Uterus (tissue), 4 donors: ENCODE measurements at places on chromosomes 12 and 14. TPM values are rescaled to one million over a fixed set of nuclear protein-coding genes. Genes with fewer than 3 reads are reported as not detected.

DNA sequence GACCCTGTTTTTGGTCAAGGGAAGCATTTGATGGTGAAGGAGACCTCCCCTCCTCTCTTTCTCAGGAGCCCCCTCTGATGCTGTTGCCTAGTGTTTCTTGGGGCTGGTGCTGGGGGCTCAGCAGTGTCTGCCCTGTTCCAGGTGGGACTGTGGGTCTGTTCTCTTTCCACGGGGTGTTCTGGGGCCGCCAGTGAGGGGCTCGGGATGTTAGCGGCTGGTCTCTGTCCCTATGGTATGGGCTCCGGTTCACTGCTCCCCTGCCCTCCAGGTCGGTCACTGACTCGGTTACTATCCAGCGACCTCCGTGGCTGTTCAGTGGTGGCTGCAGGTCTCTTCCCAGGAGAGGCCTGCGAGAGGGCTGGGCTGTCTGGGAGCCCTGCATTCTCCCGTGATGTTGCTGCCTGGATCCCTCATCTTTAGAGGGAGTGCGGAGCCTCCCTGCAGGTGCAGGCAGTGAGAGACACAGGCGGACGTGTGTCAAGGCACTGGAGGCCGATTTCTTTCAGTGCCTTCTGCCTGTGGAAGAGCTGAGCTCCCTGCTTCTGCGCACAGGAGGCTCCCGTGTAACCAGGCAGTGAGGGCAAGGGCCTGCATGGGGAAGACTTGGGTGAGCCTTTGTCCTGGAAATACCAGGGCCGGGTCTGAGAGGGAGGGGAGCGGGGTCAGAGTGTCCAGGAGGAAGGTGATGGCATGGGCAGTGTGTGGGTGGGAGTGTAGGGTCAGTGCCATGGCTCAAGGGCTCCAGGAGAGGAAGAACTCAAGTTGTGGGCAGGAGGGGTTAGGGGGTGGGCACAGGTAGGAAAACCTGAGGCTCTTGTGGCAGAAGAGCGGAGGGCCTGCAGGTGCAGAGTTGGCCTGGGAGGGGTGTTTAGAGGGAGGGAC lies 362.6 kb downstream of the TMEM121 start:
- DNase-seq = peak; percentile 5

- DNase-seq = peak; percentile 73
Measured at GRCh38 chr12:12901158-12901791, 9.9 kb downstream of the GPRC5A start.

DNA sequence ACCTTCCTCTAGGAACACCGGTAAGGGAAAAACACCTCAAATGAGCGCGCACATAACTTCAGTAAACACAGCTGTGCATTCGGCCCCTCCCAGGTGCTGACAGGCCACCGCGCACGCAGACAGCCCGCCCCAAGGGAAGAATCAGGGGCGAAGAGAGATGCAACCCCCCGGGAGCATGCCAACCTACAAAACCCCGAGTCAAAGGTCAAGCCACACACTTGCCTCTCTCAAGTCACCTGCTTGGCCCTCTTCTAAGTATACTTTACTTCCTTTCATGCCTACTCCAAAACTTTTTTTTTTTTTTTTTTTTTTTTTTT lies 2.3 kb upstream of the CYP46A1 start:
- no peak for DNase-seq

DNA sequence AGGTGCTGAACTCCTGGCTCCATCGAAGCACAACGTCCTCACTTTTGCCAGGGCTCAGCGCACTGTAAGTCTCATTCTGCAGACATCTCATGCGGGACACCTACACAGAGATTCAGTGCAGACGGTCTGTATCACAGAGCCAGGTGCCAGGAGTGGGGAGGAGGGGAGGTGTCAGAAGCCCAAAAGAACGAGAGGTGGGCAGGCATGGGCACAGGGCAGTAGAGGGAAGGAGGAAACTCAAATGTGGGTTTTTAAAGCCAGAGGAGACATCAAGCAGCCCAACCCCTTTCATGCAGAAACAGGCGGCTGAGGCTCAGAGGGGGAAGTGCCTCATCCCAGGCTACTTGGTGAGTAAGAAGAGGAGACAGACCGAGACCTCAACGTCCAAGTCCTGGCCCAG lies 2.5 kb upstream of the LPAR5 start:
- no peak for DNase-seq

- peak; percentile 68 for DNase-seq
Measured at GRCh38 chr14:23141706-23142444, 22.8 kb upstream of the CEBPE start.

- DNase-seq = no peak
Measured at GRCh38 chr12:26786865-26787514, 46.0 kb downstream of the ITPR2 start.

DNA sequence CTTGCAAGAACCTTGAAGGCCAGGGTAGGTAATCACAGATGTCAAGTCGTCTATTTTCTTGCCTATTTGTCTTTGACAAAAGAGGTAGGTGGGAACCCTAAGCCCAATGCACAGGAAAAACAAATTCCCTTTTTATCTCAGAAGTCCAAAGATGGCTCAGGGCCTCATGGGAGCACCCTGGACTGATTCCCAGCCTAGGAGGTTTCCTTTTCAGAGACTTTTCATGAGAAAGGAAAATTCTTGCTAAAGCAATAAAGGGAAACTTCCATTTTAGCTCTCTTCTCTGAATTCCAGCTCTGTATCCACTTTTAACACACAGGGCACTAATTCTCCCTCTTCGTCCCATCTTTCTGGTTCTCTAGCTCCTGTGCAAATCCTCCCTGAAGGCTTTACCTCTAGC lies 1.2 kb downstream of the ZNF641 start:
- peak; percentile 20 for DNase-seq

- DNase-seq = no peak
Measured at GRCh38 chr14:97185186-97185585, 388.0 kb downstream of the VRK1 start.

DNA sequence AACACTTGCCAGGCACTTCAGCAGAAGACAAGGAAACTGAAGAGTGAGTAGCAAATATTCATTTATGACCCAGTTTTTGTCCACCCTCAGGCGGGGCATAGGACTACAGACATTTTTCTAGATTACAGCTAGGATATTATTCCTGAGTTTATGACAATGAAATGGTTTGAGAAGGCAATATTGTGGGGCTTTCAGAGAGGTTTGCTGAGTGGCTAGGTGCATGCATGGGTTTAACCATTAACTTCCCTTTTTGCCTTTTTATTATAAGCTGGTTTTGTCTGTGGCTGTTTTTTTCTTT lies 104.0 kb upstream of the BCAT1 start:
- no peak for DNase-seq

- DNase-seq = no peak
Measured at GRCh38 chr14:65228436-65228835, 126.1 kb upstream of the MAX start.

DNA sequence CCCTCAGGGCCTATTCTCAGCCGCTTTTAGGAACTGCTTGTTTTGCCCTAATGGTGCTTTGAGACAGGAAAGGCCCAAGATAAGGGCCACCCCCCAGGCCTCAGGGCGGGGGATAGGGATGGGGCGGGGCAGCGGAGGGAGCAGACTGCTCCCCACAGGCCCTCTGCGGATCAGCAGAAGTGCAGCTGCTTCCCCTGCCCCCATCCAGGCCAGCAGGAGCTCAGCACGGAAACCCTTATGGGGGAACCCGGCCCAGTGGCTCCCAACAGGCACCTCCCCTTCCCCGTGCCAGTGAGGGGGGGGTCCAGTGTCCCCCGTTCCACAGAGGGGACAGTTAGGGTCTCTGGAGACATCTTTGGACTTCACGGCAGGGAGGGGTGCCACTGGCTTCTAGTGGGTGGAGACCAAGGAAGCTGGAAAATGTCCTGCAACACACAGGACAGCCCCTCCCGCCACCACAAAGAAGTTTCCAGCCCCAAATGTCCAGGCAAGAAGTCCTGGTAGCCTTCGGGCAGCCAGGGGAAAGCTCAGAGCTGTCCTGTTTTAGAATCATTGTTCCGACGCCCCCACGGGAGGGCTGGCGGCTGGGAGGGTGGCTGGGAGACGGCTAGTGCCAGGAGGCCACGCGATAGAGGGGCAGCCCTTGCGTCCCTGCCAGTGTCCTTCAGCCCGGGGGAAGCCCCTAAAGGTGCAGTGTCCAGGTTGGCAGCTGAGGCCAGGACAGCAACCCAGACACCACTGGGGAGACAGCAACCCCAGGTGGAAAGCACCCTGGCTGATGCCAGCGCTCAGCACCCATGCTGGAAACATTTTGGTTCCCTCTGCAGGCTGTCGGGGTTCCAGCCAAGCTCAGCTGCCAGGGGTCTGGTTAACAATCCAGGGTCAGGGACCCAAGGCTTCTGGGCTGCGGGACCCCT lies 10.4 kb upstream of the GPR132 start:
- no peak for DNase-seq

GRCh38 chr12:15355766-15356165 lies 33.5 kb downstream of the PTPRO start:
- no peak for DNase-seq

DNA sequence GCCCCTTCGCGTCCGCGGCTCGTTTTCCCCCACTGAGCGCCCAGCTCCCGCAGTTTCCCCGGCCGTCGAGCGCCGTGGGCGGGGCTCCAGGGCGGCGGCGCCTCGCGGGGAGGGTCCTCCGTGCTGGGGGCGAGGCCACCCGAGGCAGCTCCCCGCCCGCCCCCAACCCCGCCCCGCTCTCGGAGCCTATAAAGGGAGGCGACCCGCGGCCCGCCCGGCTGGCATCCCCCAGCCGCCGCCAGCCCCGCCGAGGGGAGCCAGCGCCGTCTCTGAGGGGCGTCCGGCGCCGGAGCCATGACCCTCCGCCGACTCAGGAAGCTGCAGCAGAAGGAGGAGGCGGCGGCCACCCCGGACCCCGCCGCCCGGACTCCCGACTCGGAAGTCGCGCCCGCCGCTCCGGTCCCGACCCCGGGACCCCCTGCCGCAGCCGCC lies at the start of gene TAMALIN:
TSS of gene TAMALIN (plus strand) at position 221 of the 432 bp plus-strand sequence. CDS start at position 295, 74 bp downstream.
- DNase-seq = peak; percentile 75

- no peak for DNase-seq
Measured at GRCh38 chr12:48160046-48160445, 2.7 kb upstream of the ASB8 start.

DNA sequence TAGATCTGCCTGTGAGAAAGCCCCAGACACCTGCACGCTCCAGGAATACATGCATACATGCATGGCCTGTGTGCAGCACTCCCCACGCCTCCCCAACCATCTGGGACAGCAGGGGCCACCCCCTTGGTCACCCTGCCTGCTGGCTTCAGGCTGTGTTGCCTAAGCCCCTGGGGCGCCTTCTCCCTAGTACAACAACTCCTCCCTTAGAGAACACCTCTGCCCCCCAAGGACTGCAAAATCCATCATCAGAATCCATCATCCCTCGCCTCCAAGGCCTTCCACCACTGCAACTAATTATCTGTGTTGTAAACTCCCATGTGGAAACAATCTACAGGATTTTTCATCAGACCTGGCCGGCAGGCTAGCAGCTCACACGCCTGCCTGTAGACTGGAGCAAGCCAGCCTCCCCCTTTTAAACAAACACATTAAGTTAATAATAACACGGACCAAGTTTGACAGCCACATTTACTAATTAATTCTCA lies 36.8 kb downstream of the ZFP36L1 start:
- peak; percentile 50 for DNase-seq

GRCh38 chr14:68199554-68200151 lies 380.1 kb downstream of the RAD51B start:
- DNase-seq = peak; percentile 50

DNA sequence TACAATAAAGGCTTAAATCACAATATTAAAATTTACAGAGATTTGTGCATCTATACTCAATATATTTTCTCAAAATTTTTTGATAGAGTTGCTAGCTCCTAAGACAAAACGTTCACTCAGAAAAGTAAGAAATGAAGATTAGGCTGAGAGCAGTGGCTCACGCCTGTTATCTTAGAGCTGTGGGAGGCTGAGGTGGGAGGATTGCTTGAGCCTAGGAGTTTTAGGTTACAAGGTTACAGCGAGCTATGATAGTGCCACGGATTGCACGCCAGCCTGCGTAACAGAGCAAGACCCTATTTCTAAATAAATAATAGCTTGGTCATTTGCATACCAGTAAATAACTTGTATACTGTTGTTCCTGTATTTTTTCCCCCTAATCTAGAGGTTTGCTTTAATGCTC lies 35.0 kb upstream of the CFL2 start:
- DNase-seq = no peak

GRCh38 chr14:26872515-26873361 lies 274.9 kb upstream of the NOVA1 start:
- peak; percentile 51 for DNase-seq

DNA sequence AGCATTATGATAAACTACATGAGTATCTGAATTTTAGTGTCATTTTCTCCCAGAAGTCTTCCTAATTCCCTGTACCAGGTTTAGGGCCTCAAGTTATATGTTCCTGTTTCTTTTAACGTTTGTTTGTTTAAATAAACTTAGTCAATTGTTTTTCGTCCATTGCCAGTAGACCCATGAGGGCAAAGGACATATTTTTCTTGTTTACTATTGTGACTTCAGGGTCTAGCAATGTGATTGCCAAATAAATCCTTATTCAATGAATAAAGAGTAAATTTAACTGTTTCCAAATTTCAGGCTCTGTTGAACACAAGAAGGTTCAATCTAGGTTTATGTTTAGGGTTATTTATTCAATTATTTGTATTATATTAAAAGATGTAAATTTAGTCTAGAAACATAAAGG lies 391.6 kb upstream of the MGAT4C start:
- DNase-seq = no peak

DNA sequence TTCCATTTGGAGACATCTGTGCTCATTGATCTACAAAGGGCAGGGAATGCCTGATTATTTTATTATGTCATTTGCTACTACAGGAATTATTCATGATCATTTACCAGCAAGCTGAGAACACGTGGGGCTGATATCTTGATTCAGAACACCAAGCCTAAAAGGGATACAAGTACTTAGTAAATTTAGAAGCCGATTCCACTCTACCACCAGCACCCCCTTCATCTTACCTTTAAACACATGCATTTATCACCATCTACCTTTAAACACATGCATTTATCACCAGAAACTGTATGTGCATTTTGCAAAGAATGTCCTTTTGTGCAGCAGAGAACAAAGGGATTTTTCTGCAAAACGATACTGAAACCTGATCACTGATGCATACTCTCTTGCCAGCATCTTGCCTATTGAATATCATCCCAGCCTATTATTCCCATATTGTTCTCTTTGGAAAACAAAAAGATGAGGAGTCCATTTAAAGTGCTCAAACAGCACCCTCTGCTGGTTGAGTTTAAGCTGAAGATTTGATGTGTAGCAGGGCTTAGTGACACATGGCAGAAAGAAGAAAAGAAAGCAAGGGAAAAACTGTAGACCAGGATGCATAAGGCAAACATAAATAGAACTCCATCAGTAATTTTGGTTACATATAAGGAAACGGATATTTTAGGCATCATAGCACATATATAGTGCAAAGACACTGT lies 132.6 kb upstream of the PLEKHG7 start:
- DNase-seq = peak; percentile 81

Gene MED6
- total RNA-seq = 58.3 TPM

Gene RNU4-1
- under 0.01 TPM for total RNA-seq

Gene TMEM229B
- total RNA-seq = 4.7 TPM

Gene OTUB2
- 3.8 TPM for total RNA-seq

Gene OAS2
- total RNA-seq = 0.59 TPM

Gene KRT7
- total RNA-seq = 5.1 TPM

Gene SP7
- 0.62 TPM for total RNA-seq

Gene CD9
- total RNA-seq = 275 TPM

Gene RPGRIP1
- not detected for total RNA-seq

Gene PMEL
- total RNA-seq = 2.9 TPM
